Effector memory CD4-positive, alpha-beta T cell (primary cell): ENCODE measurements at places on chromosomes 1 and 21.

DNA sequence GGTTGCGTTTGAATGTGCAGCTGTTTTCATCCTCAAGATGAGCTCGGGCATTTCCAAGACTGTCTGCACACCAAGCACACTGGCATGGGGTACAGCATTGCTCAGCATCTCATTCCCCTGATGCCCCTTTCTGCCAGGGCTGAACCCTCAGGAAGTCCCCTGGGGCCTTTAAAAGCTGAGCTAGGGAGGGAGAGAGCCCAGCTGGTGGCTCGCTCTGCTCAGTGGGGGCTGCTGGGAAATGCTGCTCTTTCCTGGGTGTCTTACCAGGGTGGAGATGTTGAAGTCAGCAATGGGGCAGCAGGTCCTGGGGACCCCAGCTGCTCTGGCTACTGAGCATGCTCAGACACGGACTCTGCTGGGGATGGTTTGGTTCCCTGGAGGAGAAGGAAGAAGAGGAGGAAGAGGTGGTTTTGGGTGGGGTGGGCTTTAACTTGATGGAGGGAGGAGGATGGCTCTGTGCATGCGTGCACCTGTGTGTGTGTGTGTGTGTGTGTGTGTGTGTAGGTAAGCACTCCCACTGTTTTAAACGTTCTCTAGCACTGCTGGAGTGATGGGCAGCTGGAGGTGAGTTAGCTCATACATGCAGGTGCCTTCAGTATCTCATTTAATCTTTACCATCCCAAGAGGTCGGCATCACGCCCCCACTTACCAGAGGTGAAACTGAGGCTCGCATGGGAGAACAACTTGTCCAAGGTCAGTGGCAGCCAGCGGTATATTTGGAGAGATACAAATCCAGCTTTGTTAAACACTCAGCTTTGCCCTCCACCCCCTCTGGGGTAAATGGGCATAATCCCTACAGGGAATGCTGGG, 40.9 kb downstream of the ACTL8 start:
- no peak for DNase-seq

DNA sequence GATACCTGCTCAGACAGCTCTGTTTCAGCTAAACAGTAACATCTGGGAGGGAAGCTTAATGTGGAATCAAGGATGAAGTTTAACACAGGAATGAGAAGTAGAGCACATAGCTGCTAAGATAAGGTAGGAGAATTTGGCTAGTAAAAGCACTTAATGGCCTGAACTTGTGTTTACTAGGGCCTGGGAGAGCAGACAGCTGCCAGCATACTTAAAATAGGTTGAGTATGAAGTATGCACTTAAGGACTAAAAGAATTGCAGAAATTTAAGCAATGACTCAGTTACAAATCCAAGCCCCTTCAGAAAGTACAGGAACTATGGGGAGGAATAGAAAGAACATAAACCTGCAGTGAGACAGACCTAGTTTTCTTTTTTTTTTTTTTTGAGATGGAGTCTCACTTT, 53.0 kb downstream of the BACH1 start:
- no peak for DNase-seq

GRCh38 chr1:246029616-246030015, 477.5 kb downstream of the SMYD3 start:
- no peak for DNase-seq

DNA sequence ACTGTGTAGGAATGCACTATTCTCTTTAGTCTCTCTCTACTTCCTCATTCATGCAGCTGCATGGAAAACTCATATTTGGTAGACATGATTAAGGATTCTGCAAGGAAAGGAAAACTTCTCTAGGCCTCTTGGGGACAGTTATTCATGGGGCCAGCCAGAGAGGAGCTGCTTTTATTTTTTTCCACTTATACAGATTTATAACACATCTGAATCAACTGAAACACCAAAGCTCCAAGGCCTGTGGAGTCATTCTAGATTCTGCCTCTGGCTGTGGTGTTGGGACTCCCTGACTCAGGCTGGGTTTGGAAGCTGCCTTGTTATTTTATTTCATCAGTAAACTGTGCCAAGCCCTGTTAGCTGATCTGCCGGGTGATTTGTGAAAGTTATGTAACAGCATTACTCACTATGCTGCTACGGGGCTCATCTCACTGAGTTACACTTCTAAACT, 83.9 kb upstream of the EDEM3 start:
- DNase-seq, result no peak

GRCh38 chr1:101250222-101250621, 13.4 kb downstream of the S1PR1 start:
- DNase-seq, result no peak

GRCh38 chr1:37914719-37915475, 32.0 kb downstream of the INPP5B start:
- no peak for DNase-seq

- no peak for DNase-seq
Measured at GRCh38 chr1:183002797-183003196, 20.4 kb upstream of the LAMC1 start.

DNA sequence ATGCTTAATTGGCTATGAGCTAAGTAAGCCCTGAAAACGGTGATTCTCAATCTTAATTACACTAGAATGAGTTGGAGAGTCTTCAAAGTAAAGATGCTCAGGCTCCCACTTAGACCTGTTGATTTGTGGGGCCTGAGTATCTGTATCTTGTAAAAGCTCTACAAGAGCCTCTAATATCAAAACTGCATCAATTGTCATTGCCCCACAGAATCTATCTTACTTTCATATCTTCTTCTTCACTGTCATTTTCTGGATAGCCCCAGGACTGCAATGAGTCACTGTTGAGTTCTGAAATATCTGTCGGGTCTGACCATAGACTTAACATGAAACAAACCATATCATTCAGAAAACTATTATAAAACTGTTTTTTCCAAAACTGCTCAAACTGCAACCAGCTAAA, 102.8 kb upstream of the SERTAD4 start:
- DNase-seq, result no peak

DNA sequence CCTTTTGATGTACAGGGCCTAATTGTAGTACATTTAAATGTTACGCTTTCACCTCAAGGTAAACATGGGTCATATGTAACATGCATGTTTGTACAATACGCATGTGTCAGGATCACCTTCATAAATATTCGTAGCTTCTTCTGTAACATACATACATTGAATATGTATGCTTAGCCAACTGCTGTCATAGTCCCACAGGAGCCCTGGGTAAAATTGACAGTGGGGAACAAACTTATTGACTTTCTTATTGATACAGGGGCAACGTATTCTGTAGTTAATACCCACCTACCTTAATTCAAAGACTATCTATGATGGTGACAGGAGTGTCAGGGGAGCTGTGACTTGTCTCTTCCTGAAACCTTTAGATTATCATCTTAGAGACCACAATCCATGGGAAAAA, 3.7 kb upstream of the REN start:
- DNase-seq, result no peak

- DNase-seq, result no peak
Measured at GRCh38 chr1:230622151-230622550, 20.1 kb upstream of the COG2 start.

- DNase-seq, result peak; percentile 36
Measured at GRCh38 chr21:14533499-14534428, 12.4 kb downstream of the SAMSN1 start.

DNA sequence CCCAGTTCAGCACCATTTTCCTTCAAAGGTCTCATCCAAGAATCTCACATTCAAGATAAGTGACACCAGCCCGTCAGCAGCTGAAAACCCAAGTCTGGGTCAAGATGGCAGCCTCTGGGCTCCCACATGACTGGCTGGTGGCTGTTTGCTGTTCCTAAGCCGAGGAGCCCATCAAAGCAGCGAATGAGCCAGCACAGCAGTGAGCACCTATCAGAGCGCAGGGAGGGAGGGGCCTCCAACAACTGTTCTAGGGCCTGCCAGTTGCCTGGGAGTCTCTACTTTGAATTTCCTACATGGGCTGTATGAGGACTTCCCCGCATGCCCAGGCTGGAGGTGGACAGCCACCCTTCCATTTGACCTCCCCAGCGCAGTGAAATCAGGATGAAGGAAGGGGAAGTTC, 102.7 kb downstream of the ADARB1 start:
- no peak for DNase-seq

DNA sequence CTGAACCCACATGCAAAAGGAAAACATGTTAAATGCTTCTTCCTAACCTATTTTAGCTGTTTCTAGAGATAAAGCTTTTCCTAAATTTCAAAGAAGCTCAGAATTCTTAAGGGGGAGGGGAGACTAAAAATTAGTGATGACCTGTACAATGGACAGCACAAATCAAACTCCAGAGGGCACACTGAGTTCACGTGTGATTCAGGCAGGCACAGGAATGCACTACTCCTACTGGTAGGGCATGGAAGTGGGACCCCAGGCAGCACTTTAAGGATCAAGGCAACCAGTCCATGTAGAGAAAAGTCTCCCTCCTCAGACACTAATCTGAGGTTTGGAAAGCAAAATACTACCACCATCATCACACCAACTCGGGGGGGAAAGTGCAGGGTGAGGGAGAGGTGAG, 31.3 kb upstream of the CLCA4 start:
- no peak for DNase-seq

DNA sequence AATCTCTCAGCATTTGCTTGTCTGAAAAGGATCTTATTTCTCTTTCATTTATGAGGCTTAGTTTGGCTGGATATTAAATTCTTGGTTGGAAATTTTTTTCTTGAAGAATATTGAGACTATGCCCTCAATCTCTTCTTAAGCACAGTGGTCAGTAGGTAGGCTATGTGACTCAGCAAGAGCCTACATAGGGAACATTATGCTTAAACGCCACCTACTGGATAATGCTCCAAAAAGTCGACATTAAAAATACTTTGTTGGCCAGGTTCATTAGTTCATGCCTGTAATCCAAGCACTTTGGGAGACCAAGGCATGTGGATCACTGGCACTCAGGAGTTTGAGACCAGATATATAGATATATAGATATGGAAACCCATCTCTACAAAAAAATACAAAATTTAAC, 678.0 kb upstream of the USP24 start:
- DNase-seq, result no peak

GRCh38 chr1:152495066-152495675, 15.4 kb upstream of the LCE5A start:
- no peak for DNase-seq

- DNase-seq, result no peak
Measured at GRCh38 chr1:150141452-150141851, 8.3 kb upstream of the PLEKHO1 start.

GRCh38 chr1:163172596-163172995, 30.1 kb downstream of the RGS5 start:
- no peak for DNase-seq

DNA sequence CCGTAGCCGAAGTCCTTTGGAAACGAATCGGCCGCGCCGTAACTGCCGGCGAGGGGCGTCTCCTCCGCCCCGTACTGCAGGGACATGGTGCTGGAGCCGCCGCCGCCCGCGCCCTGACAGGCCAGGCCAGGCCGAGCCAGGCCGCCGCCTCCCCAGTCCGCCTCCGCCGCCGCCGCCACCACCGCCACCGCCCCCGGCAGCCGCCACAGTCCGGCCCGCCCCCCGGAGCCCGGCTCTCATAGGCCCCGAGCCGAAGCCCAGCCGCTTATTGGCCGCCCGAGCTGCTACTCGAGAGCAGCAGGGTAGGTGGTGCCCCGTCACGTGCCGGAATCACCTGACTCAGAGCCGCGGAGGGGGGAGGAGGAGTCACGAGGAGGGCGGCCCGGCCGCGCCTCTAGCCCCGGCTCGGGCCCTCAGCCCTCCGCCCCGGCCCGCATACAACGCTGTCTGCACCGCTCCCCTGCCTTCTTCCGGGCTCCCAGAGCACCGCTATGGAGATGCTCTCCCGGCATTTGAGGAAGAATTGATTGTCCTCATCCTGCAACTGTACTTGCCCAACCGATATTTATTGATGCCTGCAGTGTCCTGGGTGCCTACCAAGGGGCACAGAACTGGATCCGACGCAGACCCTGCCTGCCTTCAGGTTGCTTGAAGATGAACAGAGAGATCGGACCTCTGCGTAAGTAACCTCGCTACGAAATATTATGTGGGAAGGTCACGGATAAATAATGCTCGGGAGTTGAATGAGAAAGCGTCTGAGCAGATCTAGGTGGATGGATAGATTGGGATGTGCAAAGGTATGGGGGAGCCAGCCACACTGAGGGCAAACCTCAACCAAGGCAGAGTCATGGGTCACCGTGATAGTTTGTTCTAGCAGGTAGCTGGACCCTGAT, at the start of gene RRAGC:
Gene RRAGC, minus strand, starts transcription at position 212 of the 893 bp plus-strand sequence. Its CDS starts 126 bp downstream, at position 86.
- DNase-seq, result peak; percentile 98

GRCh38 chr1:167541003-167541402, 12.6 kb downstream of the CREG1 start:
- no peak for DNase-seq

GRCh38 chr1:202221911-202222909, 28.6 kb downstream of the LGR6 start:
- no peak for DNase-seq

GRCh38 chr1:154446292-154446691, 41.1 kb downstream of the IL6R start:
- DNase-seq, result no peak

- DNase-seq, result no peak
Measured at GRCh38 chr1:96792220-96792619, 70.6 kb downstream of the PTBP2 start.

- DNase-seq, result no peak
Measured at GRCh38 chr1:107793896-107794453, 171.0 kb downstream of the VAV3 start.

- no peak for DNase-seq
Measured at GRCh38 chr1:221025501-221025900, 146.3 kb downstream of the HLX start.

DNA sequence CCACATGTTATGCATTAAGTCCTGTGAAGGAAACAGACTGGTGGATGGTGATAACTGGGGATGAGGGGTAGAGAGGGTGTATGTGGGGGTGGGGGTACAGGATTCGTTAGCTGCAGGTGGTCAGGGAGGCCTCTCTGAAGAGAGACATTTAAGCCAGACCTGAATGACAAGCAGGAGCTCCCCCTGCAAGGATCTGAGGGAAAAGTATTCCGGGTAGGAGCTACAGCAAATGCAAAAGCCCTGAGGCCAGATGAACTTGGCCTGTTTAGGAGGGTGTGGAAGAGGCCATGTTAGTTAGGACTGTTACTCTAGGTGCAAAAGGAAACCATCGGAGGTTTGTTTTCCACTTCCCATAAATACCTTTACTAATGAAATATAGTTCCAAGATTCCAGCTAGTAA, 9.9 kb downstream of the ARHGEF10L start:
- DNase-seq, result no peak

GRCh38 chr21:31337996-31338907, 5.8 kb downstream of the TIAM1 start:
- no peak for DNase-seq

- peak; percentile 51 for DNase-seq
Measured at GRCh38 chr1:40849801-40850592, 12.2 kb downstream of the CITED4 start.
